ENCODE measurements at places on chromosomes 5 and 9.

DNA sequence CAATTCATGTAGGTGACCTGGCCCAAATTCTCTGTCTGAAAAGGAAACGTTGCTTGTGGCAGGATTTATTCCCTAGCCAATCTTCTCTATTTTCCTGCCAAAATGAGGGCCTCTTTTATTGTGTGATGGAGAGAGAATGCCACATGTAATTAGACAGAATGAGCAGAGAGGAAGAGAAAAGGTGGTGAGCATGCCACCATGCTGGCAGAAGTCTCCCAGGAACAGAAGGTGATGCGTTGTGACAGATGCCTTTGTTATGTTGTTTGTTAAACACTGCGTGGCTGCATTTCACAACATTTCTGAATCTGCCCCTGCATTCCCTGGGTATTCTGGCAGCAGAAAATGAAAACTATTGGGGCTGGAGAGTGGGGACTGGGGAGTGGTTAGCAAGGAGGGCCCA, 577.6 kb downstream of the TLR4 start:
- DNase-seq = no peak

- DNase-seq = no peak
Observed at GRCh38 chr9:106403081-106403480, 459.9 kb upstream of the ZNF462 start.

DNA sequence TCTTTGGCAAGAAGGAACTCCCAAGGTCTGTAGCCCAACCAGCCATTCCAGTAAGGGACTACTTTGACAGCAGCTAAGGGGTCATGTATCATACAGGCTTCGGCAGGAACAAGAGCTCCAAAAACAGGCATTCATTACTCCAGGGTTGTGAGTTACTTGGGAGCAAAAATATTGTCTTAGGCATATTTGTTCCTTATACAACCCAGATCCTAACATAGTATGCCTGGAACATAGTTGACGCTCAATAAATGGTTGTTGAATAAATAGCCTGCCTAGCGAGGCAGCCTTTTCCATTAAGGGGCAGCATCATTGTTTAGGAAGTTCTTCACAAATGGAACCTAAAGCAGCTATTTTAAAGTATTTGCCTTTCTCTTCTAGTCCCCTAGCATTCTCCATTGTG, 35.8 kb upstream of the FER start:
- no peak for DNase-seq

GRCh38 chr9:109122726-109123621, 3.2 kb upstream of the TMEM245 start:
- no peak for DNase-seq

- DNase-seq = no peak
Observed at GRCh38 chr5:11143456-11144267, 382.6 kb upstream of the DAP start.

GRCh38 chr9:127693143-127693542, 13.6 kb upstream of the CFAP157 start:
- no peak for DNase-seq

GRCh38 chr9:136903041-136903554, 16.8 kb downstream of the TRAF2 start:
- no peak for DNase-seq

DNA sequence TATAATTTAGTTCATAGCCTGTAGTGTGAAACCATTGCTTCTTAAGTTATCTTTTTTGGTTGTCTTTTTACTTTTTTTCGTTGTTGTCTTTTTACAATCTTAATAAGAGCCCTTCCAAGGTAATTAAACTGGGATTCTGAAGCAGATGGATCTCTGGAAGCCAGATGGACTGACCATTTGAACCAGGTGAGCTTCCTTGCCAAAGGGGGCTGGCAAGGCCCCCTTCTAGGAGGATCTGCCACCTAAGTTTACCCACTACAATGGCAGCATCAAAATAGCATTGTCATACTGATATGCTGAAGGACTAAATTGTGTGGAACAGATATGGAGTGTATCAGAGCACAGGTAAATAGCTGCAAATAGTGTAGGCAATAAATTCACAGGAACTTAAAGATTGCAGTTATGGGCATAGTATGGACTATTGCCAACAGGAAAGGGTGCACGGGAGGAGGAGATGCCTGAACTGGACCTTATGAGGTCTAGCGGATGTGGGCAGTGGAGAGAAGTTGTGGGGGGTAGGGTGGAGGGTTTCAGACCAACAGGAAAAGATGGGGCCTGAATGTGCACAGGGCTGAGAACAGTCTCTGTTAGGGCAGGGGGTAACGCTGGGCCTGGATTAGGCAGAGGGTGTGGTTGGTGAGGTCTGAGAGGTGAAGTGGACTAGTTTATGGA, 61.5 kb upstream of the CTXN3 start:
- DNase-seq = no peak

- DNase-seq = no peak
Observed at GRCh38 chr5:126847456-126847820, 70.5 kb downstream of the LMNB1 start.

DNA sequence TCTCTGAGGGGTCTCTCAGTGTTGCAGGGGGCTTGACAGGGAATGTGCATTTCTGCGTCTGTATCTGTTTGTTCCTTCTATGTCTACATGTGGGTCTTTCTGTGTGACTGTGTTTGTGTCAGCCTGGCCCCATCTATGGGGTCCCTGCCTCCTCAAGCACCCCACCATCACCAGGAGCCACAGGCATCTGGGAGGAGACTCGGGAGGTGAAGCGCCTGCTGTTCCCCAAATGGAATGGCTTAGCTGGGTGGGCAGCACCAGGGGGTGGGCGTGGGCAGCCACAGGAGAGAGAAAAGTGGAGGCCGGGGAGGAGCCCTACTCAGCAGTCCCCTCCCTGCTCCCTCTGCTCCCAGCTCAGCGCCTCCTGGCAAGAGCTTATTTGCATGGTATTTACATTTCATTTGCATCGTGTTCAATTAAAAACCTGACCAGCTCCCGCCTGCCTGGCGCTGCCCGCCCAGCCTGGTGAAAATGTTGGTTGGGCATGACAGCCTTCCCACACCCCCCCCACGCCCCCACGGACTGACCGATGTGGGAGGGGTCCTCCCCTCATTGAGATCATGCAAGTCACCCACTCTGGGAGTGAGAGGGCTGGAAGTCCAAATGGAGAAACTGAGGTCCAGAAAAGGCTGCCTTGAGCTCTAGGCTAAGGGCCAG, 50.5 kb downstream of the CXXC5 start:
- DNase-seq = no peak

- DNase-seq = no peak
Observed at GRCh38 chr5:179287631-179288030, 57.6 kb downstream of the ADAMTS2 start.

- no peak for DNase-seq
Observed at GRCh38 chr9:13603921-13604320, 324.4 kb upstream of the MPDZ start.

GRCh38 chr5:118115791-118116190, 872.6 kb downstream of the DTWD2 start:
- no peak for DNase-seq

DNA sequence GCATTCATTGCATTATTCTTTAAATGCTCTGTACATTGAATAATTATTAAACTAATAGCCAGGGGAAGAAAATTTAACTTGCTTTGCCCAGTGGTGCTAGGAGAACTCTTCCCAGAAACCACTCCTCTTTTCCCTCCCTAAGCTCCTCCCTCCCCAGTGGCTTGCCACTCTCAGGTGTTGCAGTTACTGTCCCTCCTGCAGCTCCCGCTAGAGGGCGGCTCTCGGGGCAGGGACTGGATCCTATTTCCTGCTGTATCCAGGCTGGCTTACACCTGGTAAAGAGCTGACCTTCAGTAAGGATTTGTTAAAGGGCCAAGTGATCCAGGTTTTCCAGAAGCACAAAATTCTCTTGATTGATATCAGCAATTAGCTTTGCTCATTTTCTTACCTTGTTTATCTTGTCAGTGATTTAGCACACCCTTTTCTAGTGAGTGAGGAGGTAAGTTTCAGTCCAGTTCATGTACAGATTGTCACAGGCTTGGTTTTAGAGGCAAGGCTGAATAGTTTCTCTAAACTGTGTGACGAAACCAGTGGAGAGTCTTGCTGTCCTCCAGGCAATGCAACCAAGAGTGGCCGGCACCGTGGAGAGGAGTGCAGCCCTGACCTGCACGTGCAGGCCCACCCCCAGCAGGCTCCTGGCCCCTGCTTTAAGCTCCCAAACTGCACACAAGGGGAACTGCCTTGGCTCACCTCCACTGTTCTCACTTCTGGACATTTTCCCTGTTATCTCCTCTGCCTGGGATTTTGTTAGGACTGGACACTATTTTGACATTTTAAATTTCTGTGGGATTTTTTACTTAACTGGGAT, 423.8 kb downstream of the SPOCK1 start:
- DNase-seq = no peak

DNA sequence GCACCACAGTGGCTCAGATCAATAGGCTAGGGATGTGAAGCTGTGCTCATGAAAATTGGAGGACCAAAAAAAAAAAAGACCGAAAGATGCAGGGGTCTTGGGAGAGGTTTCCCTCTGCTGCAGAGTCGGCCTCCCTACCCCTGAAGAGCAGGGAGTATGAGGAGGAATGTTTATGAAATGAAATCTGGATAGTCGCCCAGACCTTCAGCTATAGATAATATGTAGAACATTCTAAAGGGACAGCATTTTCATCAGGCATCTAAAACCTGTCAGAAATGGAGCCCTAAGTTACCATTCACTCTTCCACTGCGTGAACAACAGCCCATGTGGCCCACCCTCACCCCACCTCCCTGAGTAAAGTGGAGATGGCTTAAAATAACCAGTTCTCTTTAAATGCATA, 122.9 kb downstream of the TMEM174 start:
- DNase-seq = no peak

GRCh38 chr5:80187421-80188090, 68.3 kb downstream of the SERINC5 start:
- no peak for DNase-seq

- DNase-seq = no peak
Observed at GRCh38 chr5:127887282-127887681, 184.1 kb downstream of the CCDC192 start.

DNA sequence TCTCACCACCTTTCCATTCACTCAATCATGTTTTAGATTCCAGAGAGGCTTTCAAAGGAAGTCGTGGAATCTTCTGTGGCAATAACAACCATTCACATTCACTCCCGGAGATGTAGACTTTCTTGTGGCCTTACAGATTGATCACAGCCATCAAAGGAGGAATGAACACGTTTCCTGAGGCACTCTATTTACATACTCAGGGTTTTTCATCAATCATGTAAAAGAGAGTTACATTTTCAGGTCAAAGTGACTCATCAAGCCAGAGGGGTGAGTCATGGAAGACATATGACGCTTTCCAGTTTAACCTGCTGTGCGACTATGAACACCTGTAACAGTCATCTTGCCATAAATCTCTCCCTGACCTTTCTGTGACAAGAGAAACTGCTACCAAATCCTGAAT, 39.3 kb upstream of the RAD23B start:
- DNase-seq = no peak

DNA sequence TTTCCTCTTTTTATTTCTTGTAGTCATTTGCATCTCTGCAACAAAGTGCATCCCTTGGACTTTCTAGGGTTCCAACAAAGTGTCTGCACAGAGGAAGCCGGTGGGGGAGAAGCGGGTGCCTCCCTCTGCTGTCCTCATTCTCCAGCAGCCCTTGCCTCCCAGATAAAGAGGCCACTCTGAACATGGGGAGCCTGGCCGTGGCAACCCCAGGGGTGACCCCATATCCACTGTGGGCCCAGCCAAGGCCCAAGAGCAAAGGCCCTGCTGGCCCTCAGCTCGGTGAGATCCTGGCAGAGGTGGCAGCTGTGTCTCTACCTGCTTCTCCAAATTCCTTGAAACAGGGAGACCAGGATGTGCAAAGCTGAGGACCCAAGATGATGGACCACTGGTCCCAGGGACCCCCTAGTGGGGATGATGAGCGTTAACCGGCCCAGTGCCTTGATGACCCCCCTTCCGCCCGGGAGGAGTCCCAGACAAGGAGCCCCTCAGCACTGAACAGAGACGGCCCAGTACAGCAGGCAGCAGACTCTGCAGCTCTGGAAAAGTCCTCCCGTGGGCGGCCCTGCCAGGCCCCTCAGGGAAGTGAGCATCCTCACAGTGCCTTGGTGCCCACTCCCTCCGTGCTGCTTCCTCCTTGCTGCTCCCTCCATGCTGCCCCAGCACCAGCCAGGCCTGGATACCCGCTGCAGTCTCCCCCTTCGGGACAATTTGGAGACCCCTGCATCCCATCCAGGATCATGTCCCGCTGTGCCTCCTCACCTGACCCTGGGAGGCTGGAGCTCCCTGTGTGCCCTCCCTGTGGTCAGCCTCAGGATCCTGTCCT, 62.5 kb downstream of the MRPL36 start:
- DNase-seq = no peak

Measured in stimulated activated CD8-positive, alpha-beta memory T cell treated with anti-CD3 and anti-CD28 coated beads, Interleukin-2, amount 100 ng/mL, for 1 hour (primary cell).